ENCODE measurements at places on chromosomes 1 and 21. TPM values are rescaled to one million over a fixed set of nuclear protein-coding genes. Genes with fewer than 3 reads are reported as not detected.

The AUNIP gene
- 5.6 TPM for total RNA-seq

The LAMB3 gene
- 11.3 TPM for total RNA-seq

The IQGAP3 gene
- 2.8 TPM for total RNA-seq

The PRRX1 gene
- total RNA-seq: 101 TPM

The TCHHL1 gene
- total RNA-seq: not detected

The INPP5B gene
- total RNA-seq: 22.2 TPM

The ATP6V1G3 gene
- not detected for total RNA-seq
